Aorta (tissue), 5 donors: ENCODE measurements at places on chromosomes 2 and 18.

GRCh38 chr18:58567453-58568196 lies 61.3 kb downstream of the ALPK2 start:
- DNase-seq, result no peak

GRCh38 chr2:61423714-61424113 lies 47.2 kb downstream of the USP34 start:
- no peak for DNase-seq

GRCh38 chr2:186892821-186893220 lies 43.9 kb upstream of the ZSWIM2 start:
- no peak for DNase-seq

DNA sequence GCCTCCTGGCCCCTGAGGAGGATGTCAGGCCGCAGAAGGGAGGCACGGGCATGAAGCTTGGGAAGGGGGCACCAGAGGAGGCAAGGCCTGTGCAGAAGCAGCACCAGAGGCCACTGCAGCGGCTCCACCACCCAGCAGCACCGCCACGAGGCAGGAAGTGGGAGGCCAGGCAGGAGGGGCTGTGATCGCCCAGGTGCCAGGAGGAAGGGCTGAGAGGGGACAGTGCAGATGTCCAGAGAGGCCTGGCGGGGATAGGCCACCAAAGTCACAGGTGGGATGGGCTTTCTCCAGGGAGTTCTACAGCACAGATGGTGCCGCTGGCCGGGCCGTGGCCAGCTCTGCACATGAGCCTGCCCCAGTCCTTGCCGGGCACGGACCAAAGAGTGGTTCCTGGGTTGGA lies 6.0 kb upstream of the ALPI start:
- DNase-seq, result no peak

DNA sequence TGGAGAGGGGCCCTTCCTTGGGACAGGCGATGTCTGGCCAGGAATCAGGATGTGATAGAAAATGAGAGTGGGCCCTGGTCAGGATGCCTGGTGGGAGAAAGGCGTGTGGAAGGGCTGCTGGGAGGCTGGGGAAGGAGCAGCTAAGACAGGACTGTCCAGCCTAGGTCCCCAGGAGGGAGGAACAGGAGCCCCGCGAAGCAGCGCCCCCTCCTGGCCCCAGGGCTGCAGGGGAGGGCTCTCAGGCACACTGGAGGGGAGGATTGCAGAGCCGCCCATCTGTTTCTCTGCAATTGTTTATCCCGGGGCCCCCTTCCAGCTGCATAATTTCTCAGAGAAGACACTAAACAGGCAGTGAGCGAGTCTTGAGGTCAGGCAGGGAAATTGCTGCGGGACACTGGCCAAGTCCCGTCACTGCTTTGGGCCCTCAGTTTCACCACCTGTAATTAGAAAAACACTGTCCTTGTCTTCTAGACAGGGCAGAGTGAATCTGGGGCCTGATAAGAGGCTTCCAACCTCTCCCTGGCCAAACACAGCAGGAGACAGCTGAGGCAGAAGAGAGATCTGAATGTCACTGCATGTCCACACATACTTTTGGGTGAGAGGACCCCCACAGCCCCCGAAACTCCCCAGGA lies 3.9 kb upstream of the NPPC start:
- DNase-seq, result peak; percentile 72

- DNase-seq, result no peak
These were observed 96.7 kb downstream of the EIPR1 start for GRCh38 chr2:3280683-3281520.

GRCh38 chr2:229519655-229520430 lies 194.5 kb downstream of the DNER start:
- no peak for DNase-seq

GRCh38 chr18:47679864-47680263 lies 250.6 kb downstream of the SMAD2 start:
- no peak for DNase-seq

GRCh38 chr2:147829106-147829505 lies 15.7 kb upstream of the ACVR2A start:
- no peak for DNase-seq

DNA sequence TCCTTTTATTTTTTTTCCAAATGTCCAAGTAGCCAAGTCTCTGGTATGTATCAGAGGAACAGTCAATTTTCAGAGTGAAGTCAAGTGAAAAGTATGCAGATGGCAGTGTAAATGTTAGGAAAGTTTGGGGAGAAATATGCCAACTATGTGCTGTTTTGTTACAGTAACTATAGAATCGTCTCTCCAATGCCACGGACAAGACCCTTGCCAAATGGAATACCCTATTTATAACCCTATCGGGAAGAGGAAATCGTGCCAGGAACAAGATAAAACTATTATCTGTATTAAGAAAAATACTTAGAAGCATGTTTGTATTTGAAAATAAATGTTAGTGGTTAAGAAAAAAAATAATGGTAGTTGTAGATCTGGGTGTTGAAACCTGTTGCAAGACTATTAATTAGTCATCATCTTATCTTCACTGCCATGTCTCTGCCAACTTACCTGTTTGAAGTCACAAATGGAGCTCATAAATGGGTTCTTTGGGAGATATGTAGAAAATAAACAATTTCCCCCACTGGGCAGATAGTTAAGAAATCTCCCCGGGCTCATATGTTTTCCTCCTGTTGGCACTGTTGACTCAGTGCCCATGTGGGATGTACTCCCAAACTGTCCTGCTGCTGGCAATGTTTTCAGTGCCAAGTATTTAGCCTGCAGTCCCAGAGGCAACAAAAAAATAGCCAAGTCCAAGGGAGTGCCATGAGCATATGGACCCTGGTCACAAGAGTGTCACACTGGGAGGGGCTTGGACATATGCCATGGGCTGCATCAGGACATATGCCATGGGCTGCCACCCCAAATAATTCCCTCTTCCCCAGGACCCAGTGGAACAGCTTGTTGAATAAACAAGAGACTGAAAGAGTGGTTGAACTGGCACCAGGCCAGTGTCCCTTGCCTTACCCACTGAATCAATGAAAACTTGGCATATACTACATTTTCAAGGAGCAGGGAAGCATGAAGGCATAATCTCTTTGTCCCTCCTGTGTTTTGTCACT lies 366.9 kb downstream of the OSR1 start:
- DNase-seq, result peak; percentile 74

- no peak for DNase-seq
These were observed 549.6 kb downstream of the FBXO15 start for GRCh38 chr18:73597832-73598615.

- DNase-seq, result no peak
These were observed 132.2 kb downstream of the EPHA4 start for GRCh38 chr2:221439761-221440479.

- DNase-seq, result no peak
These were observed 1041.2 kb upstream of the CDH2 start for GRCh38 chr18:29218091-29218490.

DNA sequence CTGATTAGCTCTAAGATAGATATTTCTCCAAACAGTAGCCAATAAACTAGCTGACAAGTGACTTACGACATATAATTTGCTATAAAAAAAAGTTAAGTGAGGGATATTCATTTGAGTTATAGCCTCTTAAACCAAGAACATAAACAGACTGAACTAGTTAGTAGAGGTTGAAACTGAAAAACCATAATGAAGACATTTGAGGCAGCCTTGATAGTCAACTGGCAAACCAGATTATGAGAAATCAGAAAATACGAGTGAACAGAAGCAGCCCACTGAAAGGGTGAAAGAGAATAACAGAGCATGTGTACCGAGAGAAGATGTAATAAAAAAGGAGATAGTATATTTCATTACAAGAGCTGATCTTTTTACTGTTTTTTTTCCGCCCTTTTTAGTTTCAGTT lies 698.1 kb upstream of the SETBP1 start:
- no peak for DNase-seq

DNA sequence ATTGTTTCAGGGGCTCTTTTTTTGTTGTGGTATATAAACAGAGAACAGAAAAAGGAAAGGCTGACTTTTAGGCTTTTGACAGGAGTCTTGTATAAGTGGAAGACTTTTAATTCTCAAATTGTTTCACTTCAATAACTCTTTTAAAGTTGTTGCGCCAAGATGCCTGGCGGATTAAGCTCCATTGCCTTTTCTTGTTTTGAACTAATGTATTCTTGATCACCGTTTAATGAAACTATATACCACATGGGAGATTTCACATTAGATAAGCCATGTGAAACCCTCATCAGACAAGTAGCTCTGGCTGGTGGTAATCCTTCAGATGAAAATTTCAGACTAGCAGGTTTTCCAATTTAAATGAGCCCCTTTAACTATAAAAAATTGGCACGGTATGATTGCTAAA lies 257.4 kb downstream of the CCDC178 start:
- DNase-seq, result no peak

DNA sequence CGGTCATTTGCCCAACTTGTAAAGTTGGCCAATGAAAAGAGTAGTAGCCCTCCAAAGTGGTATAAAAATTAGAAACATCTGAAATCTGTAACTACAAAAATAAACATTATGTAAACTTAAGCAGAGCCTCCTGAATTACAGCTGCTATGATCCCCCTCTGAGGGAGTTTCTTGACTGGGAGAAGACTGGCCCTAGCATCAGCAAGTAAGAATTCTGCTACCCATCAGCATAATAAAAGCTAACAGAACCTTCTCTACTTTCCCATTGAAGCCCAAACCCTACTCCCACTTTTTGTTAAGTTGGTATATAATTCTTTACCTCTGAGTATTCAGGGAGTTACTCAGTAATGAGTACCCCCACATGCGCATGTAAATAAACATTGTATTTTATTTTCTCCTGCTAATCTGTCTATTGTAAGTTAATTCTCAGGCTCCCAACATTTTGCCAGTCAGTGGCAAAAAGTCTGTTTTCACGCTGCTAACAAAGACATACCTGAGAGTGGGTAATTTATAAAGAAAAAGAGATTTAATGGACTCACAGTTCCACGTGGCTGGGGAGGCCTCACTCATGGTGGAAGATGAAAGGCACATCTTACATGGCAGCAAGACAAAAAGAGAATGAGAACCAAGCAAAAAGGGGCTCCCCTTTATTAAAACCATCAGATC lies 71.3 kb downstream of the MYL12B start:
- no peak for DNase-seq

DNA sequence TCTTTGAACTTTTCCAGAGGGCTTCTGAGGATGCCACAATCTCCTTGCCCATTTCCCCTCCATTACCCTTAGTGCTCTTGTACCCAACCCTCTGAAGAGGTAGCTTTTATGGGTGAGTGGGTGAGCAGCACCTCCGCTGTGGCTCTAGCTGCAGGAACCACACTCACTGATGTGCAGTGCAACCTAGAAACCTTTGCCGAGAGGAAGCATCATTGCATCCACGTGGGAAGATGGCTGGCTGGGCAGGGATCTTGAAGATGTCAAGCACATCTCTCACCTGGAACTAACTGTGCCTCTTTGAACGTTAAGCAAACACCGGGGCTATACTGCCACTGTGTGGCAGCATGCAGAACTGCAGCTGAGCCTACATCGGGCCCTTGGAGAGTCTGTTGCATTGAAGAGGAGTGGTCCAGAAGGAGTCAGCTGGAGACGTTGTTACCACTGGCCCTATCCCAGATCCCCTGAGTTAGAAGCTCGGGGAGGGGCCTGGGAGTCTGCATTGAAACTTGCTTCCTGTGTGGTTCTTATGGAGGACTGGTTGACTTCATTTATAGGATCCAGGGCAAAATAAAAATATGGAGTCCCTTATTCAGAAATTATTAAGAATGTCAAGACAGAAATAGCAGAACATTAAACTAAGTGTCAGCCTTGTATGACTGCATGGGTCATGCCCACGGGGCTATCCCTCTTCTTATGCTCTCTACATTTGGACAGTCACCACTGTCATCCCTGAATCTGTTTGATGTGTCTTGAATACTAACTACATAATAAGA lies 28.7 kb downstream of the IGFBP5 start:
- DNase-seq, result peak; percentile 87
